HT1080 (cell line): ENCODE measurements at places on chromosomes 16 and 17.

DNA sequence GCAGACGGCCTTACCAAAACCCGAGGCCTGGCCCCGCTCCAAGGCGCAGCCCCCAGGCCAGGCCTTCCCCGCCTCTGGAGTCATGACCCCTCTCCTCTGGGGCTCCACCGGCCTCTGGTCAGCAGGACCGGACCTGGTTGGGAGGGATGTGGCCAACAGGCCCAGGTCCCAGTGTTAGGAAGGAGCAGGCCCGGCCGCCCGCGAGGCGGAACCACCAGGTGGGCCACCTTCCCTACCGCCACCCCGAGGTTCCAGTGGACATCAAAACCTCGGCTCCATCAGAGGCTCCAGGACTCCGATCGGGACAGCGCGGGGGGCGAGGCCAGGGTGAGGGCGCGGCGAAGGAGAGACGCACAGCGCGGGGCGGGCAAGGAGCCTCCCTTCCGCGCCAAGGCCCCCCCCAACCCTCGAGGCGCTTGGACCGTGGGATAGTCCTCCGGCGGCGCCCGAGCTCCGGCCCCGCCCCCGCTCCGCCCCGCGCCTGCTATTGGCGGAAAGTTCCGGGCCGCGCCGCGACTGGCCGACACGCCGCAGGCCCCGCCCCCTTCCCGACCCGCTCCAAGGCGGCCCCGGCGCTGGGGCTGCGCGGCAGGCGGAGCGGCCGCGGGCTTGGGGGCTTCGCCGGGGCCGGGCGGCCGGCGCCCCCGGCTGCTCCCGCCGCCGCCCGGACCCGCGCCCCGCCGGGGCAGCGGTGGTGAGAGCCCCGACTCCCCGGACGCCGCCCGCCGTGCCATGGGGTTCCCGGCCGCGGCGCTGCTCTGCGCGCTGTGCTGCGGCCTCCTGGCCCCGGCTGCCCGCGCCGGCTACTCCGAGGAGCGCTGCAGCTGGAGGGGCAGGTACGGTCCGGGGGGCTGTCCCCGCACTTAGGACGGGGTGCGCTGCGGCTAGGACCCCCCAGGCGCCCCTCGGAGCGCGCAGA lies at the start of gene METRN:
METRN (plus strand) TSS at position 561 of the 919 bp plus-strand sequence; CDS start at position 733, 172 bp downstream.
- peak; percentile 80 for DNase-seq

DNA sequence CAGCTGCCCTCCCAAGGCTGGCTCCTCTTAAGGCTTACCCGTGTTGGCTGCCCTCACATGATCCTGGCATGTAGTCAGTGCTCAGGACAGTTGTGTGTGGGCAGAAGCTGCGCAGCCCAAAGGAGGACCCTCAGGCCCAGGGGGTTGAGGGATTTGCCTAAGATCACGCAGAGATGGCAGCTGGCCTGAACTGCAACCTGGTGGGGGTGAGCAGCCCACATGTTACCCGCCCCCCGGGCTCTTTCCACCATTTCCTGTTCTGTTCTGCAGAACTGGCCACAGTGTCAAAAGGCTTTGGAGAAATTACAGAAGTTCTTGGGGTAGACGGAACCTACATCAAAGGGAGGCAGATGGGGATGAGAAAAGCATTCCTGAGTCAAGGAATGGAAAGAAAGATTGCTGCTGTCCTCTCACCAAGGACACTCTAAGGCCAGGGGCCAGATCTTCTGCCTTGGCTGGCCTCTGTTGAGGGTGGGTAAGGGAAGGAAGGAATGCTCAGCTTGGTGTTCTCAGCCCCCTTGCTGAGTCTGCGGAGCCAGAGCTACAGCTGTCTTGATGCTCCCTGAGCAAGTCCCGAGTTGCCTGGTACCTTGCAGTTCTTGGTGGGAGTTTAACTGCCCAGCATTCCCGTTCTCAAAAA lies 53.0 kb downstream of the EPN2 start:
- DNase-seq: no peak

DNA sequence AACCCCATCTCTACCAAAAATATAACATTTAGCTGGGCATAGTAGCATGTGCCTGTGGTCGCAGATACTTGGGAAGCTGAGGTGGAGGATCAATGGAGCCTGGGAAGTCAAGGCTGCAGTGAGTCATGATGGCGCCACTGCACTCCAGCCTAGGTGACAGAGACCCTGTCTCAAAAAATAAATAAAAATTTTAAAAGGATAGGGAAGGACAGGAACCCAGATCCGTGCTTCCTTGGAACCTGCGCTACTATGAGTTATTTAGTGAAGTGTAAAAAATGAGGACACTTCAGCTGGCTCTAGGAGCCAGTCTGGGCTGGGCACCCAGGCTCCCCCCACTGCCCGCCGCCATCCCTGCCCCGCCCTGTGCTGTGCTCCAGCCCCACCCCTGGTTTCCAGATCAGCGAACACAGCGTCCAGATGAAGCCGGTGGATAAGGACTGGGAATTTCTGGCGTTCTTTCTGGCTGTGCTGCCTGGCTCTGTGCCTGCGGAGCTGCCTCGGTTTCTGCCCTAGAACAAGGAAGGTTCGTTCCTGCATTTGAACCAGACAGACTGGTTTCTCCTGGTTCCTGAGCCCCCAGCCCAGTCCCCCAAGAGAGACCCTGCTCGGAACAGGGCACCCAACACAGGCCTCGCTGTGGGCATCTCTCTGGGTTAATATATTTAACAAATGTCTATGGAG lies 18.5 kb downstream of the PLLP start:
- peak; percentile 32 for DNase-seq

DNA sequence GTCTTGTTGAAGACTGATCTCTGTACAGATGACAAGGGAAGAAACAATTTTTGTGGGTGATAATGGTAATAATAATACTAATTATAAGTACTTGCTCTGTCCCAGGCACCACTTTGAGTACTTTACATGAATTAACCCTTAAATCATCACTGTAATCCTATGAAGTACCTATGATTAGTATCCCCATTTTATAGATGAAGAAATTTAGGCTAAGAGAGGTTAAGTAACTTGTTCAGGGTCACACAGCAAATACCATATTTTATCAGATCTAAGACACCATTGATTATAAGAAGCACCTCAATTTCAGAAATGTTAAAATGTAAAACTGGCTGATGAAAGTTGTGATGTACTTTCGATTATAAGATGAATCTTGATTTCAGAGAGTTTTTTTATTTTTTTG lies 18.6 kb downstream of the TADA2A start:
- DNase-seq: no peak

- no peak for DNase-seq
These were observed 16.9 kb downstream of the EMC8 start for GRCh38 chr16:85782451-85782850.

- no peak for DNase-seq
These were observed 5.4 kb downstream of the BANP start for GRCh38 chr16:87956365-87957231.

DNA sequence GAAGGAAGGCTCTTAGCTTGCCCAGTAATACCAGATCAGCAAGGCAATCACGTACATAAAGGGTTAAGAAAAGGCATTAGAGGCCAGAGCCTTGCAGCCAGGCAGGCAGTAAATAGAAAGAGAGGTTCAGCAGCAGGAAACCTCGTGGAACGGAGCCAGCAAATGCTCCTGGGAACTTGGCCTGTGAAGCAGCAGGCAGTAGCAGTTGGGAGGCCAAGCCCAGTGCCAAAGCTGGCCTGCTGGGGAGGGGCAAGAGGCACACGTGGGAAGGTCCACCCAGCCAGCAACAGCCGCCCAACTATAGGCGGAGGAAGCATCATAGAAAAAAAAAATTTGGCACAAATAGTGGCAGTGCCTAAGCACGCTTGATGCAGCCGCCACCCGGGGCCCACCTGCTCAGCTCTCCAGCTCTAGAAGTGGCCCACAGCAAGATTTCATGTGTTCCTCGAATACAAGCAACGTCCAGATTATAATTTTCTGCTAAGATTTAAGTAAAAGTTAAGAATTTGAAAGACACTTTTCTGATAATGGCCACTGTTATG lies 2339.5 kb downstream of the TP53TG3F start:
- peak; percentile 52 for DNase-seq

DNA sequence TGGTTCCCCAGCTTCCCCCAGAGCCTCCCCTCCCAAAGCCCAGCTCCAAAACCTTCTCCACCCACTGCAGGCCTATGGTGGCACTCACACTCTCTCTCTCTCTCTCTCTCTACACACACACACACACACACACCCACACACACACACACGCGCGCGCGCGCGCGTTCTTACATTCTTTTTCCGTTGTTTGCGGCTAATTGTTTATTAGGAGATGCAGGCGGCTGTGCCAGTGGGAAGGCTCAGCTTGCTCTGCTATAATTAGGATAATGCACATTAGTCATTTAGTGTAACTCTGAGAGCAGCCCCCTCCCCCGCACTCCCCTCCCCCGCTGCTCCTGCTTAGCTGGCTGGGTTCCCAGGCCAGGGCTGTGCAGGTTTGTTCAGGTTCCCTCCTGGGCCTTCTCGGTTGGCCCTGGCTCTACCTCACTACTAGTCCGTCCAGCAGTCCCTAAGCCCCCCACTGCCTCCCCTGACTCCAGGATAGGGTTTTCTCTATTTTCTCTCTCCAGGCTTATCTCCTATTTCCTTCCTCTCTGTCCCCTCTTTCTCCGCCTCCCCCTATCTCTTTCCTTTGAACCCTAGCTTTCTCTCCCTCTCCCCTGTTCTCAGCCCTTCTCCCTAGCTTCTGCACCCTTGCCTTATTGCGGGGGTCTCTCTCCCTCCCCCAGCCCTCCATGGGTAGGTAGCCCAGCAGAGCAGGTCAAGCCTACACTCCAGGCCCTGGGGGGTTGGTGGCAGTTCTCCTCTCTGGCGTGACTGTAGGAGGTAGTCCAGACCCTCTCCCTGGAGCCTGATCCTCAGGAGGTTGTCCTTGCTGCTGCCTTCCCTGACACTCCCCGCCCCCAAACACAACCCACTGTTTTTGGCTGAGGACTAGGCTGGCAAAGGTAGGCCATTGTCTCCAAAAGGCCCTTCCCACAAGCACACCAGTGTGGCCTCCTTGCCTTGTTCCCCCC lies 34.0 kb downstream of the TMEM132E start:
- DNase-seq: no peak

- no peak for DNase-seq
These were observed 418.5 kb upstream of the CDH5 start for GRCh38 chr16:65947951-65948350.

DNA sequence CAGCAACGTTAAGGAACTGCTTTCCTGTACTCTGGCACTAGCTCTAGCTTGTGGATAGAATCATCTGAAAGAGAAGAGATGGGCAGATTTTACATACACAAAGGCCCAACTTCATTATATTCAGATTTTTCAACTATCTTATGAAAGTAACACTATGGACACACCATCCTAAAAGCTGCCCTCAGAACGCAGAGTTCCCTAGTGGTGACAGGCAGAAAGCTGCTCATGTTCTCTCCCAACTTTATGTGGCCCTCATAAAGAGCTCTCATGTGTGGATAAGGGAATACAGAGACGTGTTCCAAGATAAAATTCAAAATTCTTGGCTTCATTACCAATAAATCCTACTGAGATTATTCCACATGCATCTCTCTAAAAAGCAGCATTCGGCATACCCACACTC lies 1.5 kb downstream of the CFAP20 start:
- DNase-seq: no peak

- no peak for DNase-seq
These were observed 3.3 kb downstream of the SYNRG start for GRCh38 chr17:37605813-37606505.

DNA sequence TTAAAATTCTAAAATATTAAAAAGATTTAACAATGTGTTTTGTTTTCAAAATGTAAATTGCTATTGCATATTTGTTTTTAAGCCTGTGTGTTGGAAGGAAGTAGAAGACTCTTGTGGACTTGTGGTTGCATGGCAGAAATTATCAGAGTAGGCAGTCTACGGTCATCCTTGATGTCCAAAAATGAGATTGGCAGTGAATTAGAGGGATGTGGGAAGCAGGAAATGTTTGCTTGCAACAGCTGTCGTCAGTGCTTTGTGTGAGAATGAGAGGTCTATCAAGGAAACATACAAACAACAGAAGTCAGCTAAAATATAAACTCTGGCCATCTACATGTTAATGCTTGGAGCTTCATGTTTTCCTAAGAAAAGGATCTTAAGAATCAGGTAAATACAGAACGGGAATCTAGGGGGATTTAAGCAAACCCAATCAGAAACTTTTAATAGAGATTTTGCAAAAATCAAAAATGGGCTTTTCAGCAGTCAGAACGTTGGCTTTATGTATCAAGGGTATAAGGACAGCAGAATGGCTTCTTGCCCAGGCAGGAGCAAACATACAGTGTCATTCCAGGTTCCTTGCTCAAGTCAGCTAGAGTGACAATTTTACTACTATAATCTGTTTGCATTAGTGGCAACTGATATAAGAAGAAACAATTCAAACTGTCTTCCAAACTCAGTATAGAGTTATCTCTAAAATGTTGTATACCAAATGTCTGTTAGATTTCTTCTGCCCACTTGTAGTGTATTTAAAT lies 196.7 kb downstream of the CYB561 start:
- no peak for DNase-seq

DNA sequence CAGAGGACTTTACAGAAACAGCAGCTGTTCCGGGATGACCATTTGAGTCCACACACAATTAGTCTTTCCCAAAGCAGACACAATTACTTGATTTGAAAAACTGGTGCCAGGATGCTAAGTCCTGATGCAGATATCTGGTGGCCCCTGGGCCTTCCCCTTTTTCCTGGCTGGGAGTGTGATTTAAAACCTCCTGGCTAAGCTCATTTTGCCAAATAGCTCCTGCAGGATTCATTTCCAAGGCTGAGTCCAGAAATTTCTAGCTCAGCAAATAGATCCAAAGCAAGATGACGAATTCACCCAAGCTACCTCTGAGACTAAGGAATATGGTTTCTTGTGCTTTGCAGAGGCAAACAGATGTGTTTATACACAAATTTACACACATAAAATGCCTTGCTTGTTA lies 422.2 kb downstream of the CA10 start:
- DNase-seq: no peak

DNA sequence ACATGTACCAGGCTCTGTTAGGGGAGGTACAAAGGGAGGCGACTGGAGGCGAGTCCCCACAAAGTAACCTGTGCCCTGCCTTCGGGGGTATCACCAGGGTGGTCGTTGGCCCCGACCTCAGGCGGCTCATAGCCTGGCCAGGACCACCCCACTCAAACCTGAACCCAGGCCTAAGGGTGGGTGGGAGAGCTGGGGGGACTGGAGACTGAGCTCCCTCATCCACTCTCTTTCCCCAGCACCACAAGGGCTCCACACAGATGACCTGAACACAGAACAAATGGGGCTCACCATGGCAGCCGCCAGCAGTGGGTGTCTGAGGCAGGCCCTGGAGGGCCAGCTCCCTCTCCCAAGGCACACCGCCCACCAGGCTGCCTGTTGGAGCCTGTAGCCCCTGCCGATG lies 120.6 kb upstream of the TNRC6C start:
- no peak for DNase-seq

GRCh38 chr17:49431743-49432142 lies 17.1 kb upstream of the PHB1 start:
- DNase-seq: no peak

- peak; percentile 42 for DNase-seq
These were observed 45.3 kb downstream of the BRD7 start for GRCh38 chr16:50323335-50324011.

GRCh38 chr17:17467016-17467415 lies 9.8 kb upstream of the MED9 start:
- DNase-seq: no peak

GRCh38 chr17:80523054-80523744 lies 21.4 kb upstream of the RPTOR start:
- DNase-seq: no peak
